Stimulated activated CD4-positive, alpha-beta T cell treated with anti-CD3 and anti-CD28 coated beads, Interleukin-15, amount 100 ng/mL, for 1 hour (primary cell): ENCODE measurements at places on chromosomes 2 and 18.

DNA sequence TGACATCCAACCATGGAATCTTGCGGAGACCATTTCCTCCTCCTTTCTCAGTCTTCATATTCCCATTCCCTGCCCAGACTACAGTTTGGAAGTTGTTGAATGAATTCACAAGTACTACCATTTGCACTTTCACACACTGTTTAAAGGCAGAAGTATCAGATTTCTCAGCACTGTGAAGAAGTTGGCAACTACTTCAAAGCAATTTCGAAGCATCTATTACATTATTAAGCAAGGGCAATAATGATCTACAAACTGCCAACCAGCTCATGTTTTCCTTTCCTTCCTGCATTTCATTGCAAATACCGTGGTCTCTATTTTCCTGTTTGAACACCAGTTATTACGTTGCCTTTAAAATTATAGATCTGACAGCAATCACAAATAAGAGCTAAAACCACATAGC is 105.5 kb downstream of the IRS1 start:
- DNase-seq, result no peak

- no peak for DNase-seq
Observed at GRCh38 chr2:216448829-216449228, 36.5 kb downstream of the SMARCAL1 start.

- DNase-seq, result no peak
Observed at GRCh38 chr2:207008105-207008990, 69.0 kb downstream of the CPO start.

- no peak for DNase-seq
Observed at GRCh38 chr2:239951129-239951734, 73.9 kb downstream of the NDUFA10 start.

GRCh38 chr18:77105680-77106079 is 26.9 kb downstream of the MBP start:
- DNase-seq, result no peak
